ENCODE measurements at places on chromosomes 16 and 17. TPM values are rescaled to one million over a fixed set of nuclear protein-coding genes. Genes with fewer than 3 reads are reported as not detected.

GRCh38 chr17:40303009-40303657 lies 5.8 kb upstream of the RARA start:
- no peak for DNase-seq

DNA sequence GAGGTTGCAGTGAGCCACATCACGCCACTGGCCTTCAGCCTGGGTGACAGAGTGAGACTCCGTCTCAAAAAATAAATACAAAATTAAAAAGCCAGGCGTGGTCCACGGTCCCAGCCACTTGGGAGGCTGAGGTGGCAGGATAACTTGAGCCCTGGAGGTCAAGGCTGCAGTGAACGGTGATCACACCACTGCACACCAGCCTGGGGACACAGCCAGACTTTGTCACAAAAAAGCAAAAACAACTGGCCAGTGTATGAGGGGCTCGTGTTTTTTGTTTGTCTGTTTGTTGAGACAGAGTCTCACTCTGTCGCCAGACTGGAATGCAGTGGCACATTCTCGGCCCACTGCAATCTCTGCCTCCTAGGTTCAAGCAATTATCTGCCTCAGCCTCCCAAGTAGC lies 1.2 kb upstream of the UBB start:
- no peak for DNase-seq

GRCh38 chr17:77314601-77315000 lies 173.8 kb downstream of the SEC14L1 start:
- peak; percentile 36 for DNase-seq

Gene TRPV3
- 8.6 TPM for total RNA-seq

GRCh38 chr17:28908640-28909167 lies 5.8 kb upstream of the DHRS13 start:
- DNase-seq = no peak

DNA sequence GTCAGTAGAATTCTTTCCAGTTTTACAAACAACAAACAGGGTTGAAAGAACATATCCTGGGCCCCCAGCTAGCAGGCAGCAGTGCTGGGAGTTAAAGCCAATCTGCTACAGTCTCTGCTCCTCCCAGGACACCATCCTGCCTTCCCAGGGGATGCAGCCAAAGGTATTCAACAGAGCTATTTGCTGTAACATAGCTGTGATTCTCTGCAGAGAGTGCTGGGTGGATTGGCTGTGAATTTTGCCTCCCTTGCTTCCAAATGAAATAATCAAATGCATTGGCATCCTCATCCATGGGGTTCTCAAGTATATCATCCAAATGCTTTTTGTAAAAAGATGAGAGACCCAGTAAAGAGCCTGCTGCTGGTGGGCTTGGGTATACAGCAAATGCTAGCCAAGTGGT lies 124.3 kb downstream of the NPIPB5 start:
- no peak for DNase-seq

GRCh38 chr16:483341-484075 lies 44.0 kb upstream of the CAPN15 start:
- no peak for DNase-seq

Gene TLCD2
- total RNA-seq = 45.6 TPM

DNA sequence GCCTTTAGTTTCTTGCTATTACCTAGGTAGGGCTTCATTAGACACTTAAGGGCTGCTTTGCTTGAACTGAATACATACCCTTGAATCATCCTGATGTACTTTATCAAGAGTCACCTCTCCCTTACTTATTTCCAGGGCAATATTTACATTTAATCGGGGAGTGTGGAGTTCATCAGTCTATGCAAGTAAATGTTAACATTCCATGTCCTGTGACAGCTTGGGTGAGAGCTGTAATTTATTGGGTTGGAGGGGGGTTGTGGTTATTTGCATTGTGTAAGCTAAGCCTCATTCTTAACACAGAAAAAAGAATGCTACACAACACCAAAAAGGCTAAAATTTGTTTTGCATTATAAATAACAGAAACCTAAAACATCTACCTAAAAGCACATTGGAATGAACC lies 16.7 kb downstream of the KCNJ16 start:
- DNase-seq = no peak

DNA sequence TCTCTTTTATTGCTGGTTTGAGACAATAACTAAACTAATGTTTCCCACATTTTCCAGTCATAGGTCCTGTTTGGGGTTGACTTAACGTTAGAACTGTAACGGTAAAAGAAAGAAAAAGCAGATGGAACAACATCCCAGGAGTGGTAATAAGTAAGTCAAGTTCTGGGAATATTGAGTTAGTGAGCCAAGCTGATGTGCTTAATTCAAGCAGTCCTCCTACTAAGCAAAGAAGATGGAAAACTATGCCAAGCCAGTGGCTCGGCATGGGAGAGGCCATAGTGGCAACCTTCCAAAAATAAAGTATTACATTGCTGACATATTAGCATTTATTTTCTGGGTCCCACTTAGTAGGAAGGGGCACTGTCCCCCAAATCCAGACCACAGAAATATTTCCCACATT lies 161.7 kb upstream of the CDH5 start:
- no peak for DNase-seq

- no peak for DNase-seq
Observed at GRCh38 chr16:4336701-4337539, 14.2 kb downstream of the PAM16 start.

DNA sequence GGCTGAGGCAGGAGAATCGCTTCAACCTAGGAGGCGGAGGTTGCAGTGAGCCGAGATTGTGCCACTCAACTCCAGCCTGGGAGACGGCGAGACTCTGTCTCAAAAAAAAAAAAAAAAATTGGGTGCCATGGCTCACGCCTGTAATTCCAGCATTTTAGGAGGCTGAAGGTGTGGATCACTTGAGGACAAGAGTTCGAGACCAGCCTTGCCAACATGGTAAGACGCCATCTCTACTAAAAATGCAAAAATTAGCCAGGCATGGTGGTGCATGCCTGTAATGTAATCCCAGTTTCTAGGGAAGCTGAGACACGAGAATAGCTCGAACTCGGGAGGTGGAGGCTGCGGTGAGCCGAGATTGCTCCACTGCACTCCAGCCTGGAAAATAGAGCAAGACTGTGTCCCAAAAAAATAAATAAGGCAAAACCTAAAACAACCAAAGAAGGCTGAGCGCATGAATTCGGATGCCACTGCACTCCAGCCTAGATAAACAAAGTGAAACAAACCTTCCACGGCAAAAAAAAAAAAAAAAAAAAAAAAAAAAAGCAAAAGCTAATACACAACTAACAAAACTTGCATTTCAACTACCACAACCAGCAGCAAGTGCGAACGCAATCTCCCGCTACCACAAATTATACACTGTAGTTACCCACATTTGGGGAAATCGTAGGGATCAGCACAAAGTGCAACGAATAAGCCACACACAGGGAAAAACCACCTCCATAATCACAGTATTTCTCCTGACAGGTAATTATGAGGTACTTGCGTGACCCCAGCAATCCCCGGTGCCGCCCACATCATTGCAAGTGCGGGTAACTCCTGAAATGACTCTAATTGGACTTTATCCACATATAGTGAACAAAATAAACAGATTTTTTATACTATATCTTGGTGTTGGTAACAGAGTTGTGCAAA lies 25.6 kb downstream of the TEX14 start:
- no peak for DNase-seq
